ENCODE measurements at places on chromosomes 16 and 17.

DNA sequence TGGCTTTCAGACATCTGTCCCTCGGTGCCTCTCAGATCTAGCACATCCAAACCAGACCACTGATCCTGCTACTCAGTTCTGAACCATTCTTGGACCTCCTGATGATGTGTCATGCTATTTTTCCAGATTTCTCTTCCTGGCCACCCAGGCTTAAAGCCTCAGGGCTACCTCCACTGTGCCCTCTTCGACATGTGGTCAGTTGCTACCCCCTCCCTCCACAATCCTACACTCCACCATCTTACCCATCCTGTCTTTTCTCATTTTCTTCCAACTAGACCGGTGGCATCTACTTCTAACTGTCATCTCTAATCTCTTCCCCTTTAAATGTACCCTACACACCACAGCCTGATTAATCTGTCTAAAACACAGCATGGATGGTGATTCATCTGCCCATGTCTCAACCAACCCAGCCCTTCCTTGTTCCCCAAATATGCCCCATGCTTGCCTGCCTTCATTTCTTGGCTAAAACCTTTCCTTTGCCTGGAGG lies 478.6 kb downstream of the SLC39A11 start:
- no peak for DNase-seq

DNA sequence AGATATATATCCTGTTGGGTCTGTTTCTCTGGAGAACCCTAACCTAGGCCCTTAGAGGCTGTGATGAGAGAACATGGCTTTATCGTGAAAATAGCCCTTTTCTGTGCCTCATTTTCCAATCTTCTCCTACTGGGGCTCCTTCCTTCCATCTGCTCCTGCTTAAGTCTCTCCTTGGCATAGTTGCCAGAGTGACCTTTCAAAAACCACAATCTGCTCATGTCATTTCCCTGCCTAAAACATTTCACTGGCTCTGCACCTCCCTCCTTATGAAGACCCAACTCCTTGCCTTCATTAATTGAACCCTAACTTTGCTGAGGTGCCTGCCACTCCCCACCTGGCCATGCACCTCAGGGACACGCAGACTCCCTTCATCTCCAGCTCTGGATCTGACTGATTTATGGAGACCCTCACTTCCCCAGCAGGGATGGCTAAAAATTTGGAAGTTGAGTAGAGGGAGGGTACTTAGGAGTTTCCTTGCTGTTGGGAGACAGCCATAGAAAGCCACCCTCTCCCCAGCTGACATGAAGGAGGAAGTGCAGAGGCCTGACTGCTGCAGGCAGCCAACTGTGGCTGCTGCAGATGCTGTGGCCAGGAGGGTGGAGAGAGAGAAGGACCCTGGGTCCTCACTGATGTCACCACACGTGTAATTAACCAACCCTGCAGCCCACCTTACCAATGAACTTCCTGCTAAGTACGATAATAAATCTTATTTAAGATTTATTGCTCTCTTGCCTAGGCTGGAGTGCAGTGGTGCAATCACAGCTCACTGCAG lies 6.3 kb upstream of the GGA2 start:
- no peak for DNase-seq

DNA sequence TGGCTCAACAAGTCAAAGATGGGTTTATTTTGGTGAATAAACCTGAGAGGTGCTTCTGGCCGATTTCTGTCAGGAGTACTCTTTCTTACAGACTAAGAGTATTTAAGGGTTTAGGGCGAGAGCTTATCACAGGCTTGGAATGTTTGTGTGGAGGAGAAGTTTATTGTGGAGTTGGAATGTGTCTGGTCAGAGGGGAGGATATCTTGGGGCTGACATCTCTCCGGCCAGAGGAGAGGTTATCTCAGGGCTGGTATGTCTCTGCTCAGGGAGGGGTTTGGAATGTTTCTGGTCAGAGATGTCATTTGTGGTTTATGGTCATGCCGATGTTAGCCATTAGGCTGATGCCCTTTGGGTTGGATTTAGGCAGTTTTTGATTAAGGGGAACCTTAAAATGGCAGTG lies 236.4 kb upstream of the EEF2KMT start:
- DNase-seq = no peak

- DNase-seq = no peak
These were observed 231.2 kb downstream of the PRKCA start for GRCh38 chr17:66533572-66533971.

DNA sequence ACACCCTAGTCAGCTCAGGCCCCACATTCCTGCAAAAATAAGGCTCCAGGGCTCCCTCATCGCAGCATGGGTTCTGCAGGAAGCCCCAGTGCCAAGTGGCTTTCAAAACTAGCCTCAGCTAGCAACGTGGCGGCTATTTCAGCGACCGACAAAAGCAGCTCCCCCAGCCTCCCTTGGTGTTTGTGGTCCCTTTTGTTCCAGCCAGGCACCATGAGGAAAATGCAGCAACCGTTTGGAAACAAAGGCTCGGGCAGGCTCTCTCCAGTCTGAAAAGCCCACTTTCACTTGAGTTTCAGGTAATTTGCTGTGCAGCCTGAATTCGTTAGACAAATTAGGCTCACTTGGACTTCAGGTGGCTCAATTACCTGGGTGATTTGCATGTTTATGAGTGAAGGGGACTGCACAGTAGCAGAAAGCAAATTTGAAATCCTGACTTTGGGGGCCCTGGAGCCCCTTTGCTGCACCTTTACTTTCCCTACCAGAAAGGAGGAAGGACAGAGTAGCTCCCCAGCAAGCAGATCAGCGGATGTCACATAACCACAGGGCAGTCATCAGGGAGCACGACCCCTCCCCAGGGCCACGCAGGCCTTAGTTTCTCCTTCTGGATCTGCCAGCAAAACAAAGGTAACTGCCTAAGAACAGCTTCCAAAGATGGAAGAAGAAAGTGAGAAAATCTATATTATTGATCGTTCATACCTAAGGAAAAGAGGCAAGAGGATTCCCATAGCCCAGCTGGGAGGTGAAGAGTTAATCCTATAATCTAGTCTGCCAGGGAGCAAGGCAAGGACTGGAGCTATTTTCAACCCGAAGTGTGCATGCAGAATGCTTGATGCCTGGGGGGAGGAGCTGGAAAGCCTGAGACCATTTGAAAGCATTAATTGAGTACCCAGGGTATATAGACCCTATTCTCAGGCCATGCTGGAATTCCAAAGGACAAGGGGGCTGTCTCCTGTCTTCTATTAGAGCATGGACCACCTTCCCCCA lies 143.1 kb upstream of the SDK2 start:
- no peak for DNase-seq

- DNase-seq = no peak
These were observed 69.1 kb downstream of the SRCIN1 start for GRCh38 chr17:38536661-38537060.

- DNase-seq = no peak
These were observed 10.6 kb upstream of the CD300A start for GRCh38 chr17:74455821-74456220.

DNA sequence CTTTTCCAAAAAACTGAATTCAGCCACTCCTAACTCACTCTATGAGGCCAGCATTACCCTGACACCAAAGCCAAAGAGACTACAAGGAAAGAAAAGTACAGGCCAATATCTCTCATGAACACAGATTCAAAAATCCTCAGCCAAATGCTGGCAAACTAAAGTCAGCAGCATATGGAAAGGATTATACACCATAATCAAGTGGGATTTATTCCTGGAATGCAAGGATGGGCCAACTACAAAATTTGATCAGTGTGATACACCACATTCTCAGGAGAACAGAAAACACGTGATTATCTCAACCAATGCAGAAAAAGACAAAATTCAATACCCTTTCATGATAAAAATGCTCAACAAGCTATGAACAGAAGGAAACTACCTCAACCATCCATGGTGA lies 7.7 kb upstream of the AATK start:
- no peak for DNase-seq

GRCh38 chr17:56596691-56597494 lies 3.4 kb downstream of the NOG start:
- peak; percentile 18 for DNase-seq

DNA sequence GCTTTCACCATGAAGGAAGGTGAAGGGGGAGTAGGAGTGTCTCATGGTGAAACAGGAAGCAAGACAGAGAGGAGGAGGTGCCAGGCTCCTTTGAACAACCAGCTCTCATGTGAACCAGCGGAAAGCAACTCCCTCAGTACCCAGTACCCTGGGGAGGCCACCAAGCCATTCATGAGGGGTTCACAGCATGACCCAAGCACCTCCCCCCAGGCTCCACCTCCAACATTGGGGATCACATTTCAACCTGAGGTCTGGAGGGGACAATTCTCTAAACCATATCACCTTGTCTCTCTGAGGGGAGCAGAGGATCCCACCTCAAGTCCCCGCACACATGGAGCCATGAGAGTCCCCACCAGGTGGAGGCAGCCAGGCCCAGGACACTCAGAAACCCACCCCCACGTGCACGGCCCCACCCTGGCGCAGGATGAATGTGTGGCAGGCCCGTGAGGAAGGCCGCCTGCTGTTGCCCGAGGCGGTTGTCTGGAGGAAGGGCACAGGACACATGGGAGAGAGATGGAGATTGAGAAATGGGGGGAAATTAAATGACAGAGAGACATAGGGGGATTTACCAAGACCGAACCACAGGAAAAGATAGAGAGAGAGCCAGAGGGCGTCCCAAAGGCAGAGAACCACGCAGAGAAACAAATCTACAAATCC lies 85.9 kb downstream of the TMEM132E start:
- no peak for DNase-seq

DNA sequence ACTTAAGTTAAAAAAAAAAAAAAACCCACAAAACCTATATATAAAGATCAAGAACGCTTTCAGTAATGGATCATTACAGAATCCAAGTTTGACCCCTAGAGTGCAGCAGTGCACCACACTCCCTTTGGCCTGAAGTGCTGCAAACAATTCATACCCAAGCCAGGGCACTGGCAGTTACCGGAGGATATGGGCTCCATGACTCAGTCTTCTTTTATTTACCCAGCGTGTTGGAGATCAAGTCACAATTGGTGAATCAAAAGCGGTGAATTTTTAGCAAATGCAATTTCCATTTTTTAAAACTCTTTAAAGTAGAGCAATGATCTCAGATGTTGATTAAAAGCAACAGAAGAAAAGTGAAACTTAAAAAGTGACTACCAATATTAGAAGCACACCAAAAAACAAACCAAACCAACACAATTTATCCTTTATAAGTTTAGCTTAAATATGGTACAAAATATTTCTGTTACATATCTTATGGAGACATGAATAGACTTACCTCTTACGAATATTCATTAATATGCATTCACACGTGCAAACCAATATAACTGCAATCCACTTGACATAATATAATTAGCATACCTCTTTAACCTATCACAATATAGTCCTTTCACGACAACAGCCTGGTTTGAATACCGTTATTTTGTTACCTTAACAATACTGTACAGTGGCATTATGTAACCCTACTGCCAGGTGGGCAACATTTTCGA lies 46.3 kb downstream of the ZNF652 start:
- DNase-seq = peak; percentile 95

DNA sequence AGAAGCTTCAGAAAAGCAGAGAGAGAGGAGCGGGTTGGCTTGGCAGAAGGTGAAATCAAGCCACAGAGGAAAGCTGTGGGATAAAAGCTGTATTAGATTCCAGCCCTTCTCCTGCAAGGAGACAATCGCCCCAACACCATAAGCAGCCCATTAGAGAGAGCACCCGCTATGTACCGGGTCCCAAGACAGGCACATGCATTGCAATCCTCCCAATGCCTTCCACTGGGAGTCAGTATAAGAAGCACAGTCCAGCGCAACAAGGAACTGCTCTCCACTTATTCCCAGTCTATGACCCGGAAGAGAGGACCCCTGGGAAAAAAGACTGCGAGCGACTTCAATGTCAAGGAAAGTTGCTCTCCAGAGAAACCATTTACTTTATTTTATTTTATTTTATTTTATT lies 43.8 kb downstream of the NOG start:
- no peak for DNase-seq

- no peak for DNase-seq
These were observed 21.8 kb upstream of the FOXK2 start for GRCh38 chr17:82497483-82498405.

GRCh38 chr17:64264891-64265290 lies 1.8 kb upstream of the TEX2 start:
- DNase-seq = no peak

DNA sequence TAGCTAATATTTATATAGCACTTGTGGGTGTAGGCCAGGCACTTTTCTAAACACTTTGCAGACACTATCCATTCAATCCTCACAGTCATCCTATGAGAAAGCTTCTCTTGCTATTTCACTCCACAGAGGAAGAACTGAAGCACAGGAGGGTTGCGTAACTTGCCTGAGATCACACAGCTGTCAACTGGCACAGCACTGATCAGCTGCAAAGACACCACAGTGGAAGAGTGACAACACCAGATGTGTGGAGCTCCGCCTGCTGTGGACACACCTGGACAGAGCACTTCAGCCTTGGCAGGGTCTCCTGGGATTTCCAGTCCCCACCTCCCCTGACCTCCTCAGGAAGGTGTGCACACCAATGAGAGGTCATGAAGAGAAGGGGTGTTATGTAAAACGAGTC lies 13.3 kb upstream of the CNEP1R1 start:
- DNase-seq = no peak

GRCh38 chr17:40068129-40068581 lies 5.4 kb downstream of the THRA start:
- no peak for DNase-seq

GRCh38 chr16:4780235-4780634 lies 7.9 kb downstream of the SEPTIN12 start:
- DNase-seq = no peak

GRCh38 chr17:40073454-40074174 lies 10.8 kb downstream of the THRA start:
- DNase-seq = no peak

- no peak for DNase-seq
These were observed 8.5 kb upstream of the ZC3H7A start for GRCh38 chr16:11805556-11805955.

DNA sequence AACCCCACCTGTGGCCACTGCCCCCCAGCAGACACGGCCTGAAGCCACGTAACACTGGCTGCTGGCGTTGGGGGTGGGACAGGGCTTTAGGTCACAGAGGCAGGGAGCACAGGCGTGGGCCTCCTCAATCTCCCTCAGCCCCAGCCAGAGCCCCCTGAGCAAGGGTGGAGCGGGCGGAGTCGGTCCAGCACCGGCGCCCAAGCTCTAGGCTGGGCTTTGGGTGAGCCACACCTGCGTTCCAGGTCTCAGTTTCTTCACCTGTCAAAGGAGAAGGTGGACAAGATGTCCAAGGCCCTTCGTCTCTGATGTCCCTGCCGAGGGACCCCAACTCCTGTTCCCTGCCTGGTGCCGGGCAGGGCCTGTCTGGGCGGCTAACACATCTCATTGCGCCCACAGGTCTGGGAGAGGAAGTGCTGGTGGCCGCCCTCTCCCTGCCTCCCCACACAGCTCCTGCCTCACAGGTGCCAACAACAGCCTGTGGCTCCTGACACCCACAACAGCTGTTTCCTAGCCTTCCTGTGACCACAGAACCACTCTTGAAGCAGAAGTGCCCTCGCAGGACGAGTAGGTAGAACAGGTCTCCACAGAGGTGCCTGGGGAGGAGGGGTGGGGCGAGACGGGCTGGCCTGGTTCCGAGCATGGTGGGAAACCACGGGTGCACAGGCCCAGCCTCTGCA lies 12.0 kb downstream of the FAM83G start:
- no peak for DNase-seq

Measured in HTR-8/SVneo (cell line).